ENCODE measurements at places on chromosomes 5 and 9.
A peak's percentile ranks its signal among the peaks of the same experiment; 100 is the strongest.

- no peak for DNase-seq
Observed at GRCh38 chr9:494764-495163, 280.1 kb downstream of the DOCK8 start.

GRCh38 chr9:133054966-133055365, 6.8 kb upstream of the CEL start:
- DNase-seq = peak; percentile 86

- DNase-seq = no peak
Observed at GRCh38 chr5:55856516-55857246, 5.5 kb downstream of the IL31RA start.

GRCh38 chr5:156314416-156314815, 12.5 kb upstream of the SGCD start:
- DNase-seq = no peak

GRCh38 chr9:105254226-105254625, 9.8 kb downstream of the SLC44A1 start:
- no peak for DNase-seq

GRCh38 chr5:6899221-6899620, 186.0 kb downstream of the TENT4A start:
- DNase-seq = no peak

GRCh38 chr5:54533541-54534190, 16.1 kb downstream of the SNX18 start:
- no peak for DNase-seq

DNA sequence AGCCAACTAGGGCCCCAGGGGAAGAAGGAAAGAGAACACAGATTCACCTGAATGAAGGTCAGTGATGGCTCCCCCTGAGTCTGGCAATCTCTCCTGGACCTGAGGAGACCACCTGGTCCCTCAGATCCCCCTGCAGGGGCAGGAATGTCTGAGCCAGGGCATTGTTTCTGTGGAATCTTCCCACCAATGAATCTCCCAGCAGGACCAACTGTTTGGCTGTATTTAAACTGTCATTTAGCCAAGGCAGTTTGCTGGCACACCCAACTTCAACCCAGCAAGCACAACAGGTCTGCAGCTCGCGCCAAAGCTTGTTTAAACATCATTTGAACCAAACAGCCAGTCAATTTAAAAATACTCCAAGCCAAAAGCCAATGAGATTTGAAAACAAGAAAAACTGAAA, 92.6 kb downstream of the SH3TC2 start:
- DNase-seq = no peak

GRCh38 chr9:92328225-92328624, 2.5 kb downstream of the CENPP start:
- DNase-seq = peak; percentile 55

- no peak for DNase-seq
Observed at GRCh38 chr5:180607861-180608571, 16.7 kb upstream of the SCGB3A1 start.

GRCh38 chr5:109756543-109757185, 66.9 kb downstream of the MAN2A1 start:
- DNase-seq = no peak

- DNase-seq = no peak
Observed at GRCh38 chr5:103391659-103392058, 133.1 kb downstream of the MACIR start.

Data from GM03348 (cell line).